ENCODE measurements at places on chromosomes 12 and 14.

- no peak for DNase-seq
Observed at GRCh38 chr12:93134175-93134890, 205.2 kb upstream of the EEA1 start.

GRCh38 chr14:100713705-100714104 lies 13.0 kb upstream of the DLK1 start:
- no peak for DNase-seq

GRCh38 chr12:30792648-30793499 lies 38.1 kb upstream of the CAPRIN2 start:
- DNase-seq, result no peak

- DNase-seq, result no peak
Observed at GRCh38 chr14:96792003-96792402, 5.2 kb upstream of the VRK1 start.

GRCh38 chr12:57429473-57430111 lies 1.3 kb downstream of the R3HDM2 start:
- no peak for DNase-seq

GRCh38 chr12:29110506-29111442 lies 38.3 kb upstream of the FAR2 start:
- DNase-seq, result no peak

DNA sequence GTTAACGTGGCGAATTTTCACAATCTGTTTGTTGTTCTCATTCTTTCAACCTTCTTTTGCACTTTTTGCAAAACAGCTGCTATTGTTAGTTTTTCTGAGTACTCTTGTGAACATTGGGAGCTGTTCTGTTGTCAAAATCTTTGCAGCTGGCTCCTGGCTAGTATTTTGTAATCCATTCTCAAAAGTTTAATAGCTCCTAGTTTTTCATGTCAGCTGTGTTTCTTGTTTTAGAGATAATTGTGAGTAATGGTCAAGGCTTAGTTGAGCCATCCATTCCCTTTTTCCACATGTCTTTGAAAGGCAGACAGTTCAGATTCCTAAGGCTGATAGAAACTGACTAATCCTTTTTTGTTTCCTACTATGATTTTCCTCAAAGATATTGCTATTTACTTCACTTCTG lies 39.1 kb upstream of the CRADD start:
- DNase-seq, result no peak

- DNase-seq, result no peak
Observed at GRCh38 chr14:82897469-82898308, 1364.0 kb upstream of the SEL1L start.
